Suprapubic skin (tissue), 4 donors: ENCODE measurements at places on chromosomes 3 and 15. TPM values are rescaled to one million over a fixed set of nuclear protein-coding genes. Genes with fewer than 3 reads are reported as not detected.

DNA sequence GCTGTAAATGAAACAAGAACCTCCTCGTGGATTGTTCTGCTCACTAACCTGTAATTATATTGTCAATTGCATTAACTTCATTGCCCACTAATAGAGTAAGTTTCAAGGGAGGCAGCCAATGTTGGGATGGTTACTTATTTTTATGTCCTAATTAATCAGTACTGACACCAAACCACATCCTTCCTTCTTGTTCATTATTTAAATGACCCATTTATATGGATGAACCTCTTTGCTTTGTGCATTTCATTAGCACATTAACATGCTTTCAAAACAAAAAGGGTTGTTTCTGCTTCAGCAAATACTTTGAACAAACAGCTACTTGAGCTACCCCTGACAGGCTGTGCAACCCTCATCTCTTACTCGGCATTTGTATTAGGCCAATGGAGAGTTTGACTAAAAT, 374.2 kb downstream of the MECOM start:
- no peak overlapping the region for H3K4me3 ChIP-seq
- no peaks in the 10 kb centered on the region for H3K27me3 ChIP-seq
- no peak overlapping the region for H3K27ac ChIP-seq
- no peaks in the 10 kb centered on the region for H3K4me1 ChIP-seq
- no peaks in the 10 kb centered on the region for H3K36me3 ChIP-seq

DNA sequence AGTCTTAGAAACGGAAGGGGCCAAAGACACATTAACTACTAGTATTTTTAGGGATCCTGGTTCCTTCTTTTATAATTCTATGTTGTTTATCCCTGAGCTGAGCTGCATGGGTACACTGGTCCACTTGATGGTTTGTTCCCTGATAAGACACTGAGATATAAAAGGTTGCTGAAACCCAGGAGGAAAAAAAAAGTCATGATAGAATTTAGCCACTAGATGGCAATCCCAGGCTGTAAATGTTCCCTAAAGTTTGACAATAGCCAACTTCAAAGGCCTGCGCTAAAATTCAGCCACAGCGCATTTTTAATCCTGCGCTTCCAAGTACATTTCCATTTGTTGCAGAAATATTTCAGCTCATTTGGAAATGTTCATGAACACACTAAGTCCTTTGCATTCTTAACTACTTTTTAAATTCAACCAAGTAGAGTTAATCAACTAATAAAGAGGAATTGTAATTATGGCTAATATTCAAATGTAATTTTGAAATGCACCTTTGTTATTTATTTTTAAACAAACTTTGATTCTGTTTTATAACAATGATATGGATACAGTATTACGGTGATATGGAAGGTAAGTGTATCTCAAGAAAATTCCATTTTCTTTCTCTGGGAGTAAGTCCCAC, 249.3 kb upstream of the FEZF2 start:
- H3K27me3 ChIP-seq = no peaks in the 10 kb centered on the region
- DNase-seq = no peak
- H3K27ac ChIP-seq = no peak overlapping the region
- H3K4me3 ChIP-seq = no peak overlapping the region
- no peaks in the 10 kb centered on the region for H3K36me3 ChIP-seq
- no peaks in the 10 kb centered on the region for H3K4me1 ChIP-seq

DNA sequence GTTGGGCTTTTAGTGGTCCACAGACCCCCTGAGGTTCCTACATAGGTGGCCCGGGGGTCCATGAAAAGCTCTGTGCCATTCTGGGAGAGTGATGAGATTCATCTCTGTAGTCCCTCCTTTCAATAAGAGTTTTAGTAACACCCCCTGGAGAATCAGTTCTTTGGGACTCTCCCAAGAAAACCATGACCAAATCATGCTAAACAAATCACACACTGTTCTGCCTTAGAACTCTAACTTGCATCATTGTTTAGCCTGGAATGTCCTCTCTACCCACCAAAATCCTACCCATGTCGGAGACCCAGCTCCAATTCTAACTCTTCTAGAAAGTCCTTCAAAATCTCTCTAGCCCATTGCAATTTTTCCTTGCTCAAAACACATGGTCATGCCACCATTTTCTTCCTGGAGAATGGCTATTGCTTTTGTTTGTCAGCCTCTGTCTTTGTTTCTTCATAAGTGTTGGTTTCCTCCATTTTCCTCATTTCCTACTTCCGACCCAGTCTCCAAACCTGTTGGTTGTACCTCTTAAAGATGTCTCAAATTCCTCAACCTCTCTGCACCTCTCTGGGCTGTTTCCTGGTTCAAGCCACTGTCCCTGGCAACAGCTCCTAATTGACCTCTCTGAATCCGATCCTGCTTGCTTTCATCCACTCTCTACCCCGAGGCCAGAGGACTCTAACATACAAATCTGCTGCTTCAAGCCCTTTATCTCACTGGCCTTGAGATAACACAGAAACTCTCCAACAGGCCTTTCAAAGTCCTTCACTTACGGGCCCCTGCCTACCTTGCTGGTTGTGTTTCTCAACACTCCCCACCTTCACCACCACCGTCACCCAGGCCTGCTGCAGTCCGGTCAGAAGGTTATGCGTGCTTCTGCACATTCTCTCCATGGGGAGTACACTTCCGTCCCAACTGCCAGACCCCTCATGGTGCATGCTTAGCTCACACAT, 23.7 kb downstream of the CYP19A1 start:
- no peak overlapping the region for H3K4me3 ChIP-seq
- no peak overlapping the region for H3K27ac ChIP-seq

- no peak for DNase-seq
- no peak overlapping the region for H3K27ac ChIP-seq
- no peak overlapping the region for H3K4me3 ChIP-seq
Observed at GRCh38 chr3:182908471-182908870, 71.9 kb downstream of the DCUN1D1 start.

DNA sequence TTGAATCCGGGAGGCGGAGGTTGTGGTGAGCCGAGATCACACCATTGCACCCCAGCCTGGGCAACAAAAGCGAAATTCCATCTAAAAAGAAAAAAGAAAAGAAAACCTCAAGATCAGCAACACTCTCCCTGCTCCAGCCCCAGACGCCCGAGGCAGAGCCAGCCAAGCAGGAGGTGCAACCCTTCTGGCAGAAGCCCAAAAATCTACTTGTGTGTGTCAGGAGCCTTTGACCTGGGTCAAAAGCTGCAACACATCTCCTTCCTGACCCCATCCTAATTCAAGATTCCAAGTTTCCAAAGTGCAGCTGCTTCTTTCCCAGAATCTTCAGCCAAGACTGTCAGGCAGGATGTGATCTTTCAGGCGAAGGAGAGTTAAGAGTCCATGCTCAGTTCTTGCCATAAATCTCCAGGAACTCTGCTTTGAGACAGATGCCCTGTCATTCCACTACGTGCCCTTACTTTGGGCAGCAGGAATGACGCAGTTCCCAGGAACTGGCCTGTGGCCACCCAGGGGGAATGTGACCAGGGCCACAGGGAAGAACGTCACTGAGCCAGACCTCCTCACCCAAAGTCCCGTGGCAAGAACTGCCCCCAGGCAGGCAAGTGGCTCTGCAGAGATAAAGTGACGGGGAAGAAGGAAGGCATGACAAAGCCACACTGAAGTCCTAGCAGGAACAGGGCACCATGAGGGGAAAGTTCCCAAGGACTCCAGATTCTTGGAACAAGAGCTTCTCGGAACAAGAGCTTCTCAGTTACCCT, 39.4 kb downstream of the SH3BP5 start:
- H3K4me1 ChIP-seq = peaks cover 46% of the 10 kb centered on the region
- H3K27me3 ChIP-seq = no peaks in the 10 kb centered on the region
- DNase-seq = no peak
- no peak overlapping the region for H3K4me3 ChIP-seq
- peak overlapping the region; percentile 49 for H3K27ac ChIP-seq

DNA sequence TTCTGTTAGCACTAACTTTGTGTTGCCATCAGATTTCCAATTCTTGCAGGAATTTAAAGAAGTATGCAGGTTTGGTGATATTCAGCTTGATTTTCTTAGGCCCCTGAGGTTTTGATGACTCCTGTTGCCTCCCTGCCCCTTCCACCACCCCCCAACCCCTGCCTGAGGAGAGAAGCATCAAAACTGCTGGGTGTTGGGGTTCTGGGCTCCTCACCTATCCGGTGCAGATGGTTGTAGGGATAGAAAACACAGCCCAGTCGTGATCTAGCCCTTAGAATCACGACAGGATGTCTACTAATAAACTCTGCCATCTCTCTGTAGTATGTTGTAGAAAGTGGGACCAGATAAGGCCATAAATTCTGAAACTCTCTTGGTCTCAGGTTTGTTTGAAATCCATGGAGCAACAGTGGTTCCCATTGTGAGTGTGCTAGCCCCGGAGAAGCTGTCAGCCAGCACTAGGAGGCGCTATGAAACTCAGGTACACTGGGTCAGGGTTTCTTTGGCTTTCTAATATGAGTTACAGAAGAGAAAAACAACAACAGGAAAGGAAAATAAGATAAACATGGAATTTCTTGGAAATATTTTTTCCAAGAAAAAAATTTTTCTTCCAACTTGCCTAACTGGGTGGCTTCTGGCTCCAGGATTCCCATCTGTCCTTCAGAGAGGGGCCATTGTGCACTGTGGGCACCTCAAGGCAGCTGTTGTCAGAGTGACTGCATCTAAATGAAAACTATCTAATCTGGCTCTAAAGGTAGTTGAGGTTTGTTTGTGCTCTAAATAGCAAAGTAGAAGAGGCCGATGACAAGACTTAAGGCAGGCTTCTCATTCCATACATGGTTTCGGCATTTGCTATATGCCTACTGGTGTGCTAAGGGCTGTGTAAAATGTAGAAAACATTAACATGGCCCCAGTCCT, 8.7 kb downstream of the SRP14 start:
- H3K36me3 ChIP-seq = peaks cover 92% of the 10 kb centered on the region
- H3K4me3 ChIP-seq = no peak overlapping the region
- peak overlapping the region; percentile 37 for H3K27ac ChIP-seq
- DNase-seq = no peak
- no peaks in the 10 kb centered on the region for H3K4me1 ChIP-seq

- DNase-seq = no peak
- no peaks in the 10 kb centered on the region for H3K27me3 ChIP-seq
- H3K36me3 ChIP-seq = no peaks in the 10 kb centered on the region
- no peak overlapping the region for H3K27ac ChIP-seq
- no peaks in the 10 kb centered on the region for H3K4me1 ChIP-seq
Observed at GRCh38 chr15:72161361-72162132, 36.0 kb downstream of the GRAMD2A start.

DNA sequence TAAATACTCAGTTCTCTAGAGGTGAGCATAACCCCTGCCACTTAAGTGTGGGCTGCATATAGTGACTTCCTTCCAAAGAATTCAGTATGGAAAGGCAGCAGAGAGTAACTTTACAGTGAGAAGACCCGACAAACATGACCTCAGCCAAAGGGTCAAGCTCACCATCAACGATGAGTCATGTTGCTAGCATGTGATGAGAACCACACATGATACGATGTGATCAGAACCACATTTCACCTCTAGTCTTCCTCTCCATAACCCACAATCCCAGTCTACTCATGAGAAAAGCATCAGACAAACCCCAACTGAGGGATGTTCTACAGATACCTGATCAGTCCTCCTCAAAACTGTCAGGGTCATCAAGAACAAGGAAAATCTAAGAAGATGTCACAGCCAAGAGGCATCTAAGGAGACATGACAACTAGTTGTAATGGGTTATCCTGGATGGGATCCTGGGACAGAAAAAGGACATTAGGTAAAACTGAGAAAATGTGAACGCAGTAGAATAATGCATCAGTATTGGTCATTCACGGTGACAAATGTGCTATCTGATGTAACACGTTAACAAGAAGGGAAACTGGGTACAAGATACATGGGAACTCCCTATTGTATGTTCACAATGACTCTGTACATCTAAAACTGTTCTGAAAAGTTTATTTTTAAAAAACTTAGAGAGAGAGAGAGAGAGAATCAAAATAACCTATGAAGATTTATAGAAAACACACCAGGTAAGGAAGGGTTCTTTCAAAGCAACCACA, 28.3 kb downstream of the SEC61A1 start:
- DNase-seq = no peak
- no peak overlapping the region for H3K27ac ChIP-seq
- peaks cover 27% of the 10 kb centered on the region for H3K36me3 ChIP-seq
- peaks cover 22% of the 10 kb centered on the region for H3K4me1 ChIP-seq
- no peaks in the 10 kb centered on the region for H3K27me3 ChIP-seq

DNA sequence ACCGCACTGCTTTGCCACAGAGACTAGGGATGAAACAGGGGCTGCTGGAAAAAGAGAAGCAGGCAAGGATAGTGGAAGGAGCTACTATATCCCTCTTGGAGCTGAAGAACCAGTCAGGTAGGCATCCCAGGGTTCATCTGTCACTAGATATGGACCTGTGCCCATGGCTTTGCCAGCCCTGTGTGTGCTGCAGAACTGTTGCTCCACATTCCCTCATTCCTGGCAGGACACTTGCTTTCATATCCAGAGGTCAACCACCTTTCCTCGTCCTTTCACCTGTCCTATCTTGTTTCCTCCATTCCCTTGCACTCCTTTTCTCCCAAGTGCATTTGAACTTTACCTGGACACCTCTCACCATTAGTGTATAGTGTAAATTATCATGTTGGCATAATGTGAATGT, 12.0 kb downstream of the SNRK start:
- peaks cover 3% of the 10 kb centered on the region for H3K36me3 ChIP-seq
- no peak for DNase-seq
- no peaks in the 10 kb centered on the region for H3K27me3 ChIP-seq
- H3K27ac ChIP-seq = no peak overlapping the region
- H3K4me1 ChIP-seq = peaks cover 60% of the 10 kb centered on the region

DNA sequence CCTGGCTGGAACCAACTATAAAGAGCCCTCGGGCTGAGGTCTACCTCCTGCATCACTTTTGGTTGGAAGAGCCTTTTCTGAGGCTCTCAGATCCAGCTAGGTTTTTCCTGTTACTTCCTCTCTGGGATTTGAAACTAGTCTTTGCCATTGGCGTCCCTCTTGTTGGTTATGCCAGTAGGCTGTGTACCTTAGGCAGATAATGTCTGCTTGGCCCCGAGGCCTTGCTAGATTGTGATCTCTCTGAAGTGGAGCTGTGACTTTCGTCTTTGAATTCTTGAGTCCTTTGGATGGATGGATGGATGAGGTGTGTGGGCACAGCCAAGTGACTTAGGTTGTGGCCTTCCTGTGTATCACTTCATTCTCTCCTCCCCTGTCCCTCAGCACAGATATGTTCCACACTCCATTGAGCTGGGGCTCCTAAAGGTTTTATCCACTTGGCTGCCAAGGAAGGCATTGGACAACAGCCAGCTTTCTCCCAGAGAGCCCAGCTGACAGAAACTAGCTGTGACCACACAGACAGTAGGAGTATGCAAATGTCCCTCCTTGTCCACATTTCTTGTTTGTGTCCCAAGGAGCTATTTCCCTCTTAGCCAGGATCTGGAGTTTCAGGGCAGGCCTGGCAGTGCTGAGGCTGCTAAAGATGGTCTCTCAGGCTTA, 7.9 kb upstream of the DNAJC17 start:
- DNase-seq = no peak
- no peaks in the 10 kb centered on the region for H3K27me3 ChIP-seq
- peaks cover 32% of the 10 kb centered on the region for H3K36me3 ChIP-seq
- no peaks in the 10 kb centered on the region for H3K4me1 ChIP-seq
- H3K4me3 ChIP-seq = no peak overlapping the region

GRCh38 chr3:66344848-66345578, 124.2 kb downstream of the SLC25A26 start:
- no peak overlapping the region for H3K4me3 ChIP-seq
- H3K27me3 ChIP-seq = no peaks in the 10 kb centered on the region
- H3K36me3 ChIP-seq = peaks cover 5% of the 10 kb centered on the region
- H3K4me1 ChIP-seq = peaks cover 3% of the 10 kb centered on the region

Gene USP8
- 43.7 TPM for total RNA-seq
